Common myeloid progenitor, CD34-positive (primary cell): ENCODE measurements at places on chromosomes 6 and 20.

GRCh38 chr6:3919130-3919628 lies 70.0 kb downstream of the FAM50B start:
- H3K4me1 ChIP-seq, result no peaks in the 10 kb centered on the region
- H3K27ac ChIP-seq, result no peak overlapping the region
- no peak overlapping the region for H3K4me3 ChIP-seq
- DNase-seq, result no peak
- H3K36me3 ChIP-seq, result no peaks in the 10 kb centered on the region

DNA sequence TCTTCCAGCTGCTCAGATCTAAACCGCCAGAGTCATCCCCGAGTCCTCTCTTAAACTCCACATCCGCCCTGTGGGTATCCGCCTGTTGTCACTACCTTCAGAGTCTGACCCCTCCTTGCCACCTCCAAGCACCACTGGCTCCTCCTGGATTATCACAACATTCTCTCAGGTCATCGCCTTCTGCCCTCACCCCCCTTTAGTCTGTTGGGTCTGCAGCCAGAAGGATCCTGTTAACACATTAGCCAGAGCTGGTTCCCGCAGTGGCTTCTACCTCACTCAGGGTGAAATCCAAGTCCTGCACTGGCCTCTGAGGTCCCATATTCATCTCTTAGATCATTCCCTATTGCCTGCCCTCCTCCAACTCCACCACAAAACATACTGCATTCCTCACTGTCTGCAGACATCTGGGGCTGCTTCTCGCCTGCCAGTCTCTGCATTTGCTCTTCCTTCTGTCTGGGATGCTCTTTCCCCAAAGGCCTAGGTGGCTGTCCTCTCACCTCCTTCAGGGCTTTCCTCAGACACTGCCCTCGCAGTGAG lies 34.1 kb downstream of the TNXB start:
- no peaks in the 10 kb centered on the region for H3K27me3 ChIP-seq
- H3K36me3 ChIP-seq, result no peaks in the 10 kb centered on the region
- no peaks in the 10 kb centered on the region for H3K4me1 ChIP-seq

GRCh38 chr6:138522611-138523010 lies 23.3 kb upstream of the NHSL1 start:
- no peak for DNase-seq
- no peaks in the 10 kb centered on the region for H3K36me3 ChIP-seq
- H3K4me3 ChIP-seq, result no peak overlapping the region
- peaks cover 11% of the 10 kb centered on the region for H3K4me1 ChIP-seq
- no peak overlapping the region for H3K27ac ChIP-seq
- H3K27me3 ChIP-seq, result no peaks in the 10 kb centered on the region

- H3K27ac ChIP-seq, result no peak overlapping the region
- no peaks in the 10 kb centered on the region for H3K4me1 ChIP-seq
- H3K27me3 ChIP-seq, result no peaks in the 10 kb centered on the region
- no peak for DNase-seq
- no peaks in the 10 kb centered on the region for H3K36me3 ChIP-seq
These were observed 236.7 kb downstream of the FARS2 start for GRCh38 chr6:5497896-5498578.

- no peaks in the 10 kb centered on the region for H3K27me3 ChIP-seq
- no peaks in the 10 kb centered on the region for H3K36me3 ChIP-seq
- no peak for DNase-seq
- H3K4me3 ChIP-seq, result no peak overlapping the region
- no peaks in the 10 kb centered on the region for H3K4me1 ChIP-seq
These were observed 261.5 kb downstream of the SLC24A3 start for GRCh38 chr20:19473922-19474286.
